WTC11 (cell line): ENCODE measurements at places on chromosomes 16 and 17. TPM values are rescaled to one million over a fixed set of nuclear protein-coding genes. Genes with fewer than 3 reads are reported as not detected.

DNA sequence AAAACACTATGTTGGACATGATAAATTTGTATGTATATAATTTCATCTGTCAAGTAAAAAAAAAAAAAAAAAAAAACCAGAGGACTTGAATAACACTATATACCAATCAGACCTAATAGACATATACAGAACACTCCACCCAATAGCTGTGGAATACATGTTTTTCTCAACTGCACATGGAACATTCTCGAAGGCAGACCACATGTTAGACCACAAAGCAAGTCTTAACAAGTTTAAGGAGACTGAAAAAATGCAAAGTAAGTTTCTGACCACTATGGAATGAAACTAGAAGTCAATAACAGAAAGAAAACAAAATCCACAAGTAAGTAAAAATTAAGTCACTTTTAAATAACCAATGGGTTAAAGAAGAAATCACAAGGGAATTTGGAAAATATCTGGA lies 8.4 kb upstream of the CNTNAP4 start:
- no peak for DNase-seq

Gene ROGDI
- total RNA-seq = 25.0 to 32.1 TPM (median 31.1 TPM) in 3 replicates

Gene EIF4A3
- total RNA-seq = 142 to 160 TPM (median 142 TPM) in 3 replicates

Gene SPEM1
- 0.18 to 0.35 TPM in 2 of 3 replicates, not detected in the other for total RNA-seq

Gene ZKSCAN2
- 11.5 to 13.0 TPM (median 11.9 TPM) in 3 replicates for total RNA-seq

DNA sequence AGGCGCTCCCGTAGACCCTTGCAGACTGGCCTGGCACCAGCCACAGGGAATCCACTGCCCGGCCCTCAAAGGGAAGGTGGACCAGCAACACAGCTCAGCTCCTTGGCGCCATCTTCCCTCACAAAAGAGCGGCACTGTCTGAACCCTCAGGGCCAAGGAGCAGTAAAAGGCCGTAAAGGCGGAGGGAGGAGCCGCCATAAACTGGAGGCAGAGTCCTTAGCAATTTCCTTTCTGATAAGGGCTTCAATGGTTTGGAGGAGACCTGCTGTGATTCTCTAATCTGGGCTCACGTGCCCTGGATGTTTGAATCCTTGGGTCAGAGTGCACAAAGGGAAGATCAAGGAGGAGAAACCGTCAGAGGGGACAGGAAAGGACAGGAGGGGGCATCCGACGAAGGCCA lies 15.5 kb upstream of the AXIN2 start:
- DNase-seq = peak; percentile 50

Gene RDM1
- total RNA-seq = 4.7 to 6.4 TPM (median 5.2 TPM) in 3 replicates

GRCh38 chr17:20123209-20123608 lies 114.0 kb downstream of the SPECC1 start:
- DNase-seq = no peak

- no peak for DNase-seq
These were observed 298.6 kb upstream of the PSMD7 start for GRCh38 chr16:73997971-73998370.

DNA sequence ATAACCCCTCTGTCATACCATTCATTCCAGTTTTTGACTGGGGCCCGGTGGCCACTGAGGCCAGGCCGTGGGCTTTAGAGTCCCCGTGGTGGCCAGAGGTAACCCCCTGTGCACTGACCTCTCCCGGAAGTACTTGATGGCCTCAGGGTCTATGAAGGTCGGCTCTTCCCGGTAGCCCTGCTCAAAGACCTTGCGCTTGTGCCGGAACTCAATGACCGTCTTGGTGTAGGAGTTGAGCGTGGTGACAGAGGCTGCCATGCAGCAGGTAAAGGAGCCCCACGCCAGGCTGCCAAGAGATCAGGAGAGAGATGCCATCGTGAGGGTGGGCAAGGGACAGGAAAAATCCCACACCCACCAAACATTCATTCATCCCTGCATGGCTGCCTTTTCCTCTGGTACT lies 234.8 kb downstream of the GSG1L start:
- no peak for DNase-seq

DNA sequence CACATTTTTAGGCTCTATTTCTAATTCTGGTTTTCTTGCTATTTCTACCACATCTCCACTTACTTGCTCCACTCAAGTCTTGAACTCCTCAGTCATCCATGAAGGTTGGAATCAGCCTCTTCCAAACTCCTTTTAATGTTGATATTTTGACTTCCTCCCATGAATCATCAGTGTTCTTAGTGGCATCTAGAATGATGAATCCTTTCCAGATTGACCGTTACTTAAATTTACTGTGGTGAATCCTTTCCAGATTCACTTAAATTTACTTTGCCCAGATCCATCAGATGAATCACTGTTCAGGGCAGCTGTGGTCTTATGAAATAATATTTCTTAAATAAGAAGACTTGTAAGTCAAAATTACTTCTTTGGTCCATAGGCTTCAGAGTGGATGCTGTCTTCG lies 32.4 kb downstream of the CLTC start:
- DNase-seq = no peak

DNA sequence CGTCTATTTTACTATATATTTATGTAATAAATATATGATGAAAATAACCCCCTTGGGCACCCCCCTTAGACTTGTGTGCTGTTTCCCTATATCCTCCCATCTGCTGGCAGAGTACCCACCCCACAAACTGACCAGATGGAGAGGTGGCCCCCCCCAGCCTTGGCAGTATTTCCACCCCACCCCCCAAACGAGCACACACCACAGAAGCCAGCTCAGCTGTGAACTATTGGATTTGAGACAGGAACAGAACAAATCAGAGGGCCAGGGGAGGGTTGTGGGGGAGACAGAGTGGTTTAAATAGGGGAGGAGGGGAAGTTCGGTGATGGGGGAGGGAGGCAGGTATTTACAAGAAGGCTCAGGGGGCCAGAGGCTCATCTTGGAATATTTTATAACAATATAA lies 7.8 kb downstream of the NR1D1 start:
- no peak for DNase-seq

GRCh38 chr16:4972938-4973587 lies 14.9 kb downstream of the SEC14L5 start:
- DNase-seq = no peak

- DNase-seq = no peak
These were observed 2.0 kb downstream of the TNK1 start for GRCh38 chr17:7382901-7383300.

Gene CCL8
- not detected in 3 replicates for total RNA-seq

DNA sequence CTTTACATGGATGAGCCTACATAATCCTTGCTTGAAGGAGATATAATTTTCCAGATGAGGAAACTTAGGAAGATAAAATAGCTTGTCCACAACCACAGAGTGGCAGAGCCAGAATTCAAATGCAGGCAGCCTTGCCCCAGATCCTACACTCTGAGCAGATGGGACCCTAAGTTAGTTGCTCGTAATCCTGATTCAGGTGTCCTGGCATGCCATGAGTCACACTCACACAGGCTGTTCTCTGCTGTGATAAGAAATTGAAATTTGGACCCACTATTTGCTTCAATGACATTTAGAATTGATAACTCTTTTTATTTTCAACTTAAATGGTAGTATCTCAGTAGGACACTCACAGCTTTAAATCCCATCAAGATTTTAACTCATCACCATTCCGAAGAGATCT lies 150.7 kb upstream of the CACNG5 start:
- no peak for DNase-seq

DNA sequence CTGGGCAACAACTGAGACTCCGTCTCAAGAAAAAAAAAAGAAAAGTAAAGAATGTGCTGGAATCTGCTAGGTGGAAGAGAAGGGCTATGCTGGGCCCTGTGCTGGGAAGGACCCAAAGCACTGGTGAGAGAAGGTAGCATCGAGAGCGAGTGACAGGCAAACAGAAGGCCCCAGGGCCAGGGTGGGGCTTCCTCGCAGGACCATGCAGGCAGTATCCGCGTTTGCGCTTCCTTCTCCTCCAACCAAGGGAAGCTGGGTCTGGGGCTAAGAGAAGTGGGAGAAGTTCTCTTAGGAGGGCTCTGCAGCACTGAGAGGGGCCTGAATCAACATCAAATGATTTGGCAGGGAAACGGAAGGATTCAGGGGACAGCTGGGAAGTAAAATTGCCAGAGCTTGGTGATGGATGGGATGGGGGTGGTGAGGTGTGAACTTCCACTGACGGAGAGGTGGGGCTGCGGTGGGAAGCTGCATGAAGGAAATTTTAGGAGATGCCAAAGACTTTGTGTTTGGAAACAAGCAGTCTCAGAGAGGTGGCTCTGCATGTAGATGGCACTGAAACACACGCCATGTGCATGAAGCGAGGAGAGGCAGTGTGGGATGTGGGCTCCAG lies 5.2 kb upstream of the ECI1 start:
- no peak for DNase-seq

- DNase-seq = no peak
These were observed 609.4 kb upstream of the SOX9 start for GRCh38 chr17:71511266-71511995.

GRCh38 chr17:77885678-77886386 lies 72.7 kb upstream of the TNRC6C start:
- no peak for DNase-seq

DNA sequence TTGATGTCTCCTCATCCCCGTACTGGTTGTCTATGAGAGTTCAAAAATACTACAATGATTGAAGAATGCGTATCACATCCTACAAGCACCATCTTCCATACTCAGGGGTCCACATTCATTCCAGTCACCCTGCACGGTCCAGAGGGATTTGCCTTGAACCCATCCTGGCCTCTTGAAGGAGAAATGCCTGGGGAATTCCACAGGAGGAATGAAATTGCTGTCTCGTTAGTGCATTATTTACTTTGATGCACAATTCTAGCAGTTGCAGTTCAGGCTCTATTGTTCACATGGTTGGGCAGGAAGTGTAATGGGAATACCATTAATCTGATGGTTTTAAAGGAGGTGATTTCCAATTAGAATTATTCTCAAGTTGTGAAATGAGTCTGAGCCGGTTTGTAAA lies 369.1 kb upstream of the XYLT1 start:
- DNase-seq = no peak

DNA sequence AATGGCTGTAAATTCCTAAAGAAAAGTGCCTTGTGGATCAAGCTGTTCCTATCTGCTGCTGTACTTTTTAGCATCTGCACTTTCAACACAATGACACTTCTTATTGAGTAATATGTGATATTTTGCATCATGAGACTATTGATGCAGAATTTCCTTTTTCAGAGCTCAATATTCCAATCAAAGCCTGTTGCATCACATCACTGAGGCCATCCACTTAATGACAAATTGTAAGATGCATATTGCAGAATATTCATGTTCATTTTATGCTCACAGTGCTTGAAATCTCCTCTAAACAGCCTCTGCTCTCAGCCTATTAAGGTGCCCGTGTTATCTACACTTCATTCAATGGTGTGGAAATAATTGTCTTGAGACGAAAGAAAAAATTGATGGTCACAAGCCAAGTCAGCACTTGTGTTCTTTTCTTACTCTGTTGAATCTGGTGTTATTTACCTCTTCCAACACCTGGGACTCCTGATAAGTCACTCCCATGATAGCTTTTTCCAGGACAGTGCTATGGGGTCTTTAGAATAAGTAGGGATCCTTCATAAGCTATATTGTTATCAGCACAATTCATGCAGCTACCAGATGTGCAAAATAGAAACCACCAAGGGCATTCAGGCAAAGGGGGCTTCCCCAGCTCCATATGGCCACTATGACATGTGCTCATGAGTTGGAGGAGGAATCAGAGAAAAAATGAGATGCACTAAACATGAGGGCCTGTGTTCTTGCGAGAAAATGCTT lies 9.3 kb upstream of the SKAP1 start:
- no peak for DNase-seq

- DNase-seq = no peak
These were observed 8.9 kb downstream of the DCAKD start for GRCh38 chr17:45042346-45043120.

DNA sequence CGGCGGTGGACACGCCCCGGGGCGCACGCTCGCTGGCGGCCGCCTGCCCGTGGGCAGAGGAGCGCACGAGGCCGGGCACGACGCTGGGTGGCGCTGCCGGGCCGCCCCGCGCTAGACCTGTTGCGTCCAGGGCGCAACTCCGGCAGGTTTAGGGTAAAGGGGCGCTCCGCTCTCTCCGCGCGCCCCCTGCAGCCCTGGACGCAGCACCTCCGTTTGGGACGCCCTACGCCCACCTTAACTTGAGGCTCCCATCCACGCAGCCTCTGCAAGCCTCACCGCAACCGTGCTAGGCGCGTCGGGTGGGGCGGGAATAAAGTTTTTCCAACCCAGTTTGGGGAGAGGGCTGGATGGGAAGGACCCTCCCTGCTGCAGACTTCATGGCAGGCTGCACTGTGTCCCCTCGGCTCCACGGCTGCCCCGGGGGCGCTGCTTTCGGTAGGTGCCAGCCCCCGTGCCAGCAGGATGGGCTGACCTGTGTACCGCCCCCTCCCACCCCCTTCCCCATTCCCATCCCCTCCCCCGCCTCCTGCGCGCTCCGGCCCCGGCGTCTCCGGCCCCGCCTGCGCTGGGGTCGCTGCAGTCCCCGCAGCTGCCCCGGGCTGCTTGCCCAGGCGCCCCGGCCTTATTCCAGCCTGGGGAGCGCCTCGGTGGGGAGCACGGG lies at the start of gene SYT17:
Gene SYT17, plus strand, starts transcription at position 531 of the 661 bp plus-strand sequence. CDS start 407 bp downstream, outside the sequence.
- DNase-seq = peak; percentile 81

DNA sequence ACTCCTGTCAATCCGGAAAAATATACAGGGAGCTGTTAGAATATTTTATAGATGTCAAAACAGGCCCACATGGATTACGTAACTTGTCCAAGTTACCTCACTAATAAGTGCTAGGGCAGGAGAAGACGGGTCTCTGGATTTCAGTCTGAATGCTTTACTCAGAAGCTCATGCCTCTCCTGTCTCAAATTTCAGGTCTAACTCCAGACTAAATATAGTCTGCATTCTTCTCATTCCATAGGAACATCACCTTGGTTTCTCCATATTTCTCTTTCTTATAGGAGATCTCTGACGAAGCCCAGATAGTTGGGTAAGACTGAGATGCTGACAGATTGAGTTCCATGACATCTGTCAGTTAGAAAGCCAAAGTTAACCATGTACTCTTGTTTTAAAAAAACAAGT lies 174.2 kb downstream of the STX8 start:
- DNase-seq = no peak

Gene ATP6V0D1
- total RNA-seq = 32.5 to 44.1 TPM (median 33.8 TPM) in 3 replicates

DNA sequence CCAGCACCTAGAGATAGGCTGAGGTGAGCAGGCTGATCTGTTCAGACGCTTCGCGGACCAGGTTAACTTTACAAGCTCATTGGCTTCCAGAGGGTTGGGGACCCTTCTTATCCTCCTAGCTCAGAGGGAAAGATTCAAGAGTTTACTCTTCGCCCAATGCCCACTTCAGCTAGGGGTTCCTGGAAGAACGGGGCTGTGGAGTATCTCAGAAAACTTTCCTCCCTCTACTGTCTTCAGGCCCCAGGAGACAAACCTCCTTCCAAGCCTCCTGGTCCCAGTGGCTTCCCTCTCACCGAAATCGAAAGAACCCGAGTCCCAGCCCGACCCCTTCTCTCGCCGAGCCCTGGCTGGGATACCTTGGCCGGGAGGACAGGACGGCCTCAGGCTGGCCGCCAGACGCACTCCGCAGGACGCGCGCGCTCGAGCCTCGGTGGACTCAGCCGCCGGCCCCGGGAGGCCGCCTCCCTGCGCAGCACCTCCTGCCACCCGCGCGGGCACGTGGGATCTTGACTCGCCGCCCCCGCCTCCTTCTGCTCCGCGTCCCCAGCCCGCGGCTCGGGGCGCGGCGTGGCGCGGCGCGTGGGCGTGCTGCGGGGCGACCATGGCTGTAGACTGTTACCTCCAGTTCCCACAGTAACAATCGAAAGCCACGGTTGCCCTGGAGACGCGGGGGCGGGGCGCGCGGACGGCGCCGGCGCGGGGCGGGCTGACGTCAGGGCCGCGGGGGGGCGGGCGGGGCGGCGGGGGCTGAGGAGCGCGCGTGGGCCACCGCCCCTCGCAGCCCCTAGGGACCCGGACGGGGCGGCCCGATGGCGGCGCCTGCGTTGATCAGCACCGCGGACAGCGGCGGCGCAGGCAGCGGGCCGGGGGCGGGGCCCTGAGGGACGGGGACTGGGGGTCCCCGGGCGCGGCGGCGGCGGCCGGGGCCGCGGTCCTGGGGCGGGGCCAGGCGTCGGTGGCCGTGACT lies 5.3 kb upstream of the HIC1 start:
- DNase-seq = peak; percentile 78
